ENCODE measurements at places on chromosomes 3 and 15.

DNA sequence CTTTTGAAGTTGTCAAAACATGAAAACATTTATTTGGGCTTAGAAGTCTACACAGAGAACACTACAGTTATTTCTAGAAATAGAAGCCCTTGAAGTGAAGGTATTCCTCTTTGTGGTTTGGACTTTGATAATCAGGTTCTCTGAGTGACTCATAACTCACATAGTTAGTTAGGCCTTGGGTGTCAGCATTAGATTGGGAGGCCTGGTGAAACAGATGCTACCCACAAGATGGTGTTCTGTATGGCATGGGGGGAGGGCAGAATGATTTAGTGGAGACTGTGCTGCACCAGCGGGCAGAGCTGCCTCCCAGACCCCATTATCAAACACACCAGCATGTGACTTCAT lies 108.9 kb upstream of the ETV5 start:
- no peak for DNase-seq
- H3K4me3 ChIP-seq: no peak overlapping the region
- peaks cover 20% of the 10 kb centered on the region for H3K4me1 ChIP-seq
- peaks cover 29% of the 10 kb centered on the region for H3K27me3 ChIP-seq
- no peaks in the 10 kb centered on the region for H3K36me3 ChIP-seq
- H3K27ac ChIP-seq: no peak overlapping the region

DNA sequence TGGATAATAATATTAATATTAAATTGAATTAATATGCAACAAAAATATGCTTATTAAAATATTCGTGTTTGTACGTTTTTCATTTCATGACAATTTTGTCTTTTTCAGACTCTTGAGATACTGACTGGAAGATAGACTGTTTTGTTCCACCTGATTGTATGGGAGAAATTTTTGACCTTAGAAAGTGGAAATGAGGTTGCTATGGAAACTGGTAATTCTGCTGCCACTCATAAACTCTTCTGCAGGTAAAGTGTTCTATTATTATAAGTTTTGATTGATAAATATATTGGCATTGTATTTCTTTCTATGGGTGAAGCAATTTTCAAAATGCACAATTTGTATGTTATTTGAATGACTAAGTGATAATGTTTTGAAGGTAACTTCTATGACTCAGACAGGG lies 55.0 kb downstream of the CNTN6 start:
- H3K4me3 ChIP-seq: no peak overlapping the region
- DNase-seq: no peak

DNA sequence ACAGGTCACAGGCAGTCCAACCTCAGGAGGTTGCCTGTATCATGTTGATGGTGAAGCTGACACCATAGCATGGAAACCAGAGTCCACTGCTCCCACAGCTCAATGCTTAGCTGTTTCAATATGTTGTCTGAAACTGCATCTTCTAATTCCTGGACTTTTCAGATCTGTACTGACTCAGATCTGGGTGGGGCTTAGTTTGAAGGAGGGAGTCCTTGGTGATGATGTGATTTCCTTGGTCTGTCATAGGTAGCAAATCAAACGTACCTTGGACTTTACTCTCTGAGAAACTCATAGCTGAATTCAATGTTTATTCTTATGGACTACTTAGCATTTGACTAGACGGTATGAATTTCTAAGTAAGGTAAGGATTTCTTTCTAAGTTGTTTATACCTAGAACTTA lies at the start of gene HHLA2:
HHLA2 (plus strand) TSS at position 310 of the 400 bp plus-strand sequence. CDS start 55,266 bp downstream, outside the sequence.
- peaks cover 12% of the 10 kb centered on the region for H3K36me3 ChIP-seq
- DNase-seq: no peak
- peak within 1 kb of the TSS; percentile 28 for H3K4me3 ChIP-seq
- H3K27ac ChIP-seq: no peak within 1 kb of the TSS

DNA sequence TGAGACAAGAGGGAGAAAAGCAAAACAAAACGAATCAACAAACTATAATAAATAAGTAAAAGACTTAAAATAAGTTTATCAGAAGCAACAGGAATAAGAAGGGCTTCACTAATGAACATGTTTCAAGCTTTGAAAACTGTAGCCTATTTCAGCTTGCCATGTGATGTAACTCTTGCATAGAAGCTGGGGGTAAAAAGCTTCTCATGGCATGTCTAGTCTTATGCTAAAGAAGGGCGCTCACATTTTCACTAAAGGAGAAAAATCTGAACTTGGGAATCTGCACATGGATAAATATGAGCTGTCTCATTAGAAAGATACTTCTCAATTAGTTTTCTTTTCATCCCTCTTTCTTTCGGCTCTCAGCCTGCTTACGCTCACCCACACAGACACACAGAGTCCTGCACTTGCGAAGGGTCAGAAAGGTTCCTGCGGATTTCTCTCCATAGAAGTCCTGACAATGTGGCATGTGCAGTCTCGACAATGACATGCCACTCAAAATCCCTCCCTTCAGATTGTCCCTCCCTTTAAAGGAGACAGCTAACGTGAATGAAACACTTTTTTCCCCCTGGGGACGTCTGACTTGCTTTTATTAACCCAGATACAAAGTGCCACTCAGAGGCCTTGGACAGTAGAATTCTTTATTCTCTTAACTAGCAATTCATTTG lies 568.9 kb upstream of the NR2F2 start:
- no peak overlapping the region for H3K4me3 ChIP-seq
- no peak for DNase-seq
- H3K27me3 ChIP-seq: peaks cover 7% of the 10 kb centered on the region
- no peaks in the 10 kb centered on the region for H3K4me1 ChIP-seq

All from activated CD8-positive, alpha-beta T cell treated with anti-CD3 and anti-CD28 coated beads, Interleukin-2, amount 10 ng/mL, durations not matched to agents 7 days and 5 days (primary cell).